ENCODE measurements at places on chromosomes 13 and 19.
A peak's percentile ranks its signal among the peaks of the same experiment; 100 is the strongest.

- DNase-seq: no peak
Measured at GRCh38 chr19:46186101-46186716, 38.2 kb downstream of the IGFL2 start.

DNA sequence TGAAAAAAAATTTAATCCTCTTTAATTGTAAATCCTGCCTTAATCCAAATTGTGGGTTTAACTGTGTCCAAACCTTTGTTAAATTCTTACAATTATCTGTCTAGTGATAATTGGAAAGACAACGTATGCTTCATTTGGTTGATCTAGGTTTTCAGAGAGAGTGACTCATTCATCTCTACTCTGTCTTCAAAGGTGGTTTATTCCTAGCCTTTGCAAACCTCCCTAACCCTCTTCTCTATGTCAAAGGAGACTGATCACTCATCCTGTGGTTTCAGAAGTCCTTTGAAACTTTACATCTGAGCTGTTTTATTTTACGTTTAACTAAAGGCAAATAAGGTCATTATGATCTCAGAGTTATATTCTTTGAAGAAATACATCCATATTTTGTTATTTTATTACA is 8.8 kb upstream of the OXGR1 start:
- DNase-seq: peak; percentile 20

DNA sequence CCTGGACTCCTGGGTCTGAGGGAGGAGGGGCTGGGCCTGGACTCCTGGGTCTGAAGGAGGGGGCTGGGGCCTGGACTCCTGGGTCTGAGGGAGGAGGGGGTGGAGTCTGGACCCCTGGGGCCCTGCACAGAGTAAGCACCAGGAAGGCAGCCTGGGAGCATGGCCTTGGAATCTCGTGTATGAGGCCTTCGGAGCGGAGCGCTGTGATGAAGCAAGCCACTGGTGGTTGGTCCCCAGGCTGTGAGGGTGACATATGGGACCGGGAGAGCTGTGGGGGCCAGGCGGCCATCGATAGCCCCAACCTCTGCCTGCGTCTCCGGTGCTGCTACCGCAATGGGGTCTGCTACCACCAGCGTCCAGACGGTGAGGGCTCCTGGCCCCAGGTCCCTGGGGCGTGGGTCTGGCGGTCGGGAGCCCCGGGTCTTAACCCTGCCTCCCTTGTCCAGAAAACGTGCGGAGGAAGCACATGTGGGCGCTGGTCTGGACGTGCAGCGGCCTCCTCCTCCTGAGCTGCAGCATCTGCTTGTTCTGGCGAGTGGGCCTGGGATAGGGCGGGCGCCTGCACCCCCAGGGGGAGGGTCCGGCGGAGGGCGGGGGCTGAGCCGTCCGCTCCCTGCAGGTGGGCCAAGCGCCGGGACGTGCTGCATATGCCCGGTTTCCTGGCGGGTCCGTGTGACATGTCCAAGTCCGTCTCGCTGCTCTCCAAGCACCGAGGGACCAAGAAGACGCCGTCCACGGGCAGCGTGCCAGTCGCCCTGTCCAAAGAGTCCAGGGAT is 918 bp downstream of the TMEM190 start:
- DNase-seq: no peak

DNA sequence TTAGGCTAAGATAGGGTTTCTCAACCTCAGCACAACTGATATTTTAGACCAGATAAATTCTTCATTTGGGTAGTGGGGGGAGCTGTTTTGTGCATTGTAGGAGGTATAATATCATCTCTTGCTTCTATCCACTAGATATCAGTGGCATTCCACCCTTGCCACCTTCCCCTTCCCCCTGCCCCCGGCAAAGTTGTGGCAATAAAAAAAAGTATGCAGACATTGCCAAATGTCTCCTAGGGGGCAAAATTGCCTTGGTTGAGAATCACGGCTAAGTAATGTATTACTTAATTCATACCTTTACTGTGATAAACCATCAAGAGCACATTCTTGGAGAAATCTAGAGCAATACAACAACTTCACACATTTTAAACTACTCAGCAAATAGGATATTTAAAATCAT is 51.4 kb downstream of the UBL3 start:
- DNase-seq: no peak

- DNase-seq: no peak
Measured at GRCh38 chr13:79283742-79284141, 122.3 kb downstream of the RBM26 start.

DNA sequence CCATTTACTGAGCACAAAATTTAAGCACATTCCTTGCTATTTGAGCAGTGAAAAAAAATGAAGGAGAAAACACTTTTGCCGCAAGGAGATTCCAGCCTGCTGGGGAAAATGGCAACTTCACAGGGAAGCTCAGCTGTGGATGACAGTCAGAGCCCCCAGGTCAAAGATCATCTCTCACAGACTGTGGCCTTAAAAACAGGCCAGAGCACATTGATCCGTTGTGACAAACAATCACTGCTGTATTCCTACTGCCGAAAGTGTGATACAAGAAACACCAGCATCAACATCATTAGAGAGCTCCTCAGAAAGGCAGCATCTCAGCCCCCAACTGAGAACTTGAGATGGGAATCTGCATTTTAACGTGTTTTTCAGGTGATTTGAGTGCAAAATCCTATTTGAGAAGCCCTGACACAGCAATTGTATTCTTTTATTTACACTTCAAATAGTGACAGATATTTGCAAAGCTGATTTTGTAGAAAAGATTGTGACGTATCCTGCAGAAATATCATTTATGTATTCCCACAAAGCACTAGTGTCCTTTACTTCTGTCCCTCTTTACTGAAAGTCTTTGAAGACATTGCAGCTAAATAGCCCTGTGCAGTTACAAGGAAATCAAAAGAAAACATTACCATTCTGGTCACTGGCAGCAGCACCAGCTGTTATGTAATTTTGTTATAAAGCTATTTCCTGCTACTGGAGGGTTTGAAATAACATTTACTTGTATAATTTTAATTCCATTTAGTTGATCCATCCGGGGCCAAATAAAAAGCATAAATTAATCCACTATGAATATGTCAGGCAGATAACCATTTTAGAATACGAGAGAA is 652.0 kb downstream of the LIG4 start:
- no peak for DNase-seq

- no peak for DNase-seq
Measured at GRCh38 chr13:60091573-60091972, 72.2 kb downstream of the DIAPH3 start.

DNA sequence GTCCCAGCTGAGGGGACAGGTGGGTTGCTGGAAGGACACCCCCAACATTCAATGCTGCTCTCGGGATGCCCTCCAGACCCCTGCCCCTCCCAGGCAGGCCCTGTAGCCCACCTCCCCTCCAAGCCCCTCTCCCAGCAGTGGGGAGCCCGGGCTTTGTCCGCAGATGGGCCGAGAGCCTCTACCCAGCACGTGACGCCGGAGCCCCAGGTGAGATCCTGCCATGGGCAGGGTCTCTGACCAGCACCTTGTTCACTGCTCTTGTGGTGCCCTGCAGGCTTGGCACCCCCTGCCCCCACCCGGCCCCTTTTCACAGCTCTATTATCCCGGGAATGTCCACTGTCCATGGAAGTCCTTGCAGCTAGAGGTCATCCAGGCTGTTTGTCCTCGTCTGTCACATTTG is 76.5 kb downstream of the C1QTNF9 start:
- DNase-seq: no peak

- DNase-seq: no peak
Measured at GRCh38 chr19:16609511-16610200, 18.3 kb downstream of the MED26 start.

DNA sequence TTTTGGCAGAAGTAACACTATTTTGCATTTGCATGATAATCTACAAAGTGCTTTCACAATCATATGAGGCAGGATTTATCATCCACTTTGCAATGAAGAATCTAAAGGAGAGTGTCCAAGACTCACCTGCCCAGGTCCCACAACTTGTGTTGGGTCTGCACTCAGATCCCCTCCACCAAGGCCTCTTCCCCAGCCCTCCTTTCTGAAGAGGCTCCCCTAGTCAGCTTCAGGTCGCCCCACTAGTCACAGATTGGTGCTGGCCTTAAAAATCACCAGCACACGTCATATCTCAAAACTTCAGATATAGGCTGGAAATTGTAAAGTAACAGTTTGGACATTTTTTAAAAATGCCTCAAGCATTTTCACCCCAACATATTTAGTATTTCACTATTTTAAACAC is 17.5 kb downstream of the ATP7B start:
- DNase-seq: no peak

DNA sequence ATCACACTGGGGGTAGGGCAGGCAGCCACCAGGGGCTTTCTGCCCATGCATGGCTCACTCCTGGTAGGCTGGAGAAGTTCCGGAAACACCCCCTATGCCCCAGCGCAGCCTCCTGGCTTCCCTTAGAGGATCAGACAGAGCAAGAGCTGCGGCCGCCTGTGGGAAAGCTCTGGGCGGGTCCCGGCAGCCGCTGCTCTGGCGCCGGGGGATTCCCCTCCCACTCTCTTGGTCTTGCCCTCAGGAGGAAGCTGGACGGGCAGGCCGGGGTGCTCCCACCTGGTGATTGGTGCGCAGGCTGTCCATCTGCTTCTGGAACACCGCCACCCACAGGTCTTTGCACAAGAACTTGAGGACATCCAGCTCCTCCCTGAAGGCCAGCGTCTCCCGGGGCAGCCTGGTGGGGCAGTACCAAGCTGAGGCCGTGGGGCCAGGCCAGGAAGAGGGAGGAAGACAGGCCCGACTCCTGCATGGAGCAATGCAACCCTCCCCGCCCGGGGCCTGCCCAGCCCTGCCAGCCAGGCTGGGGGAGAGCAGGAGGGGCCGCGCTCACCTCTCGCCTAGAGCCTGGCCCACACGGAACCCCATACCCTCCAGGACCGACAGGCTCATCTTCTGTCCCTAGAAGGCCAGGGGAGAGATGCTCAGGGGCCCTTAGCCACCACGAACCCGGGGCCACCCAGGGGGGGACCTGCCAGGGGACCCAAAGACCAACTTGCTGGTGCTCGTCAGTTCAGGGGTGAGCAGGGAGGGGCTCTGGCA is 4.0 kb upstream of the NKPD1 start:
- DNase-seq: peak; percentile 45

All from astrocyte of the spinal cord (primary cell).